ENCODE measurements at places on chromosomes 3 and 15.

DNA sequence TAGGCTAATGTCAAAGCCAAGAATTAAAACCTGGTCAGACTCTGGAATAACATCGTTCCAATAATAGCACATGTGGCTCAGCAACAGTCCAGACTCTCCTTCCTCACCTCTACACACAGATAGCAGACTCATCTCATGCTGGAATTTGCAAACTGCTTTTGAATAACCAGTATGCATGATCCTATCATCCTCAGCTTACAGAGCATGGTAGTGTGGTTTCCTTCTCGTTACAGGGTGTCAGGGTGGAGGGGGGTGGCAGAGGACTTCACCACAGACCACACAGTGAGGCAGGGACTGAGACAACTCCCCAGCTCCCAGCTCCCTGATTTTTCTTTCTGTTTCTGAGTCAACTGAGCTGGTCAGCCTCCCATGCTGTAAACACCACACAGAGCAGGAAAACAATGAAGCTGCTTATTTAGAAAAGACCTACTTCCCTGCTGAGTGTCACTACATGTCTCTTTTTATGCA lies 101.6 kb downstream of the RPL22L1 start:
- no peak for DNase-seq

DNA sequence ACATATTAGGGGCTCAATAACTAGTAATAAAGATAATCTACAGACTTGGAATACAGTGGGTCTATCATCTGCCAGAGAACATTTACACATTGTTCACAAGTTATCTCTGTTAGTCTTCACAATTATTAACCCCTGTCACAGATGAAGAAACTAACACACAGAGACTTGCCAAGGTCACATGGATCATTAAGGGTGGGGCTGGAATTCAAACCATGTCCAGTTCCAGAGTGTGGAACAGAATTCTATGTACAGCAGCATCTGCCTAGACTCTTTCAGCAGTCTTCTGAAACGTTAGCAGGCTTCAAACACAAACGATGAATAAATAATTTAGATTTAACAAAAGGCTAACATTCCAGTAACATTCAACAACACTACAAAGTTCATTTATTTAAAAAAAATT lies 673.9 kb upstream of the NR2F2 start:
- DNase-seq = no peak

DNA sequence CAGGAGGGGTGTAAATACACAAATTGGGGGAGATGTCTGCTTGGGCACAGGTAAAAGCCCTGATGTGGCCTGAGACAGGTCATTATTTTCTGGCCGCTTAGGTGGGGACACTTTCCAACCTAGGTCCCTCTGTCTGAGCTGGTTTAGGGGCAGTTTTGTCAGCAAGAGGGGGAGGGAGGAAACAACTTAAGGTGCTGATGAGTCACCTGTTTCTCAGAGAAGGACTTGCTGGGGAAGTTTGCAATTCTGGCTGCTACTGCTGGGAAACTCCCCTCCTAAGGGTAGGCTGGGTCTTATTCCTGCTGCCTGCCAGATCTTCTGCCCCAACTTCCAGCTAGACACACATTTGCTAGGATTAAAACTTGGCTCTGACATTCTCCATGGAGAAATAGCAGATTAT lies 4.8 kb upstream of the RHOV start:
- DNase-seq = no peak

DNA sequence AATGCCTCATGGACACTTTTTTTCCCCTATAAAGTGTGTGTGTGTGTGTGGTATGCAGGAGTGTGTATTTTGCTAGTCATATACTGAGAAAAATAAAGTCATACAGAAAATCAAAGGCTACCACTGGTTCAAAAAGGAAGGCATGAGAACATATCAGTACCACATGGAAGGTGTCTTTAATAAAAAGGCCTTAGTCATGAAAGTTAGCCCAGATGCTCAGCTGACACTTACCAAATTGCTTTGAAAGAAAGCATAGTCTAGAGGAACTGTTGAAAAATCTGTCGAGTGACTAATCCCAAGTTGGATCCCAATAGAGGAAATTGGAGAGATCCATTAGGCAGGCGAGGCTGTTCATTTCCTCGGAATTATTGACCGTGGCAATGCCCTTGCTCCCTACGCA lies 432.9 kb upstream of the CFAP20DC start:
- DNase-seq = no peak

- no peak for DNase-seq
Measured at GRCh38 chr3:54028372-54028771, 94.0 kb upstream of the CACNA2D3 start.

- no peak for DNase-seq
Measured at GRCh38 chr3:52246264-52246620, 683 bp downstream of the PPM1M start.

- no peak for DNase-seq
Measured at GRCh38 chr3:179760944-179761343, 108.1 kb downstream of the USP13 start.
